ENCODE measurements at places on chromosomes 7 and 10. TPM values are rescaled to one million over a fixed set of nuclear protein-coding genes. Genes with fewer than 3 reads are reported as not detected.

GRCh38 chr7:131652194-131652593, 95.8 kb upstream of the PODXL start:
- H3K27me3 ChIP-seq: no peaks in the 10 kb centered on the region
- DNase-seq: no peak
- H3K27ac ChIP-seq: no peak overlapping the region
- H3K4me1 ChIP-seq: no peaks in the 10 kb centered on the region
- H3K4me3 ChIP-seq: no peak overlapping the region

PLPP4 gene
- total RNA-seq: not detected

GRCh38 chr10:50362547-50363125, 111.3 kb upstream of the ASAH2 start:
- no peaks in the 10 kb centered on the region for H3K36me3 ChIP-seq
- no peak overlapping the region for H3K4me3 ChIP-seq
- no peaks in the 10 kb centered on the region for H3K27me3 ChIP-seq
- no peak overlapping the region for H3K27ac ChIP-seq

HOXA9 gene
- 18.4 TPM for total RNA-seq

GRCh38 chr7:22879280-22879679, 56.6 kb upstream of the TOMM7 start:
- no peak for DNase-seq
- no peaks in the 10 kb centered on the region for H3K36me3 ChIP-seq
- no peak overlapping the region for H3K27ac ChIP-seq
- H3K4me1 ChIP-seq: no peaks in the 10 kb centered on the region
- no peak overlapping the region for H3K4me3 ChIP-seq

All from breast epithelium (tissue), 4 donors.